Skeletal muscle cell (primary cell): ENCODE measurements at places on chromosomes 3 and 15.

DNA sequence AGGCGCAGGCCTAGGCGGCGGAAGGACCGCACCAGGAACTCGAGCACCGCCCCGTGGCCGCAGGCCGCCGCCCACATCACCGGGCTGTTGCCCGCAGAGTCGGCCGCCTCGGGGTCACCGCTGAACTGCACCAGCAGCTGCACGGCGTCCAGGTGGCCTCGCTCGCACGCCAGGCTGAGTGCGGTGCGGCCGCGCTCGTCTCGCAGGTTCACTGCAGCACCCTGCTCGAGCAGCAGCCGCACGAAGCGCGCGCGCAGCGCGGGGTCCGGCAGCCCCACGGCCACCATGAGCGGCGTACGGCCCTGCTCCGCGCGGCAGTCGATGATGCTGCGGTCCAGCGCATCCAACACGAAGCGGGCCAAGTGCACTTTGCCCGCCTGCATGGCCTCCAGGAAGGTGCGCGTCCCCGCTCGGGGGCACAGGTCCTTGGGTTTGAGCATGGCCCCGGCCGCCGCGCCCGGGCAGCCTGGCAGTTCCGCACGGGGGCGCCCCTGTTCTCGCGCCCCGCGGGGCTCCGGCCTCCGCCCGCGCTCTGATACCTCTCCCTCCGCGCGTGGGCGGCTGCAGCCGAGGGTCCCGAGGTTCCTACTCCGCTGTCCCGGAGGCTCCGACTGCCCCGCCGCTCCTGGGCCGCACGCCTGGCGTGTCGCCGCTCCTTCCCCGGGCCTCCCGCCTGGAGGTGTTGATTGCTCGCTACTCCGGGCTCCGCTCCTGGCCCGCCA, 556 bp downstream of the ANKRD63 start:
- no peak for DNase-seq

DNA sequence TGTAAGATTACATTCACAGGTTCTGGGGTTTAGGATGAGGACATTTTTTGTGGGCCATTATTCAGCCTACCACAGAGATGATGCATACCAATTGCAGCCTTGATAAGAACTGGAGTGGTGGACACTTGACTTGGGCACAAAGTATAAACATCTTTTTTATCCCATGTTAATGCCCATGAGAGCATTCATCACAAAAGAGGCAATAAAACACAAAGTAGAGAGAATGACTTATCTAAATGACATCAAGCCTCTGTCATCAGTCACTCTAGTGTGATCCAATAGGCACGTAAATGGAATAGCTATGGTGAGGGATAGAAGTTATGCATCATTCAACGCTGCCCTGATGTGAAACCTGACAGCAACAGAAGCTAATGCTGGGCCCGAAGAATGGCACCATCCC, 25.8 kb downstream of the VEPH1 start:
- DNase-seq: no peak

GRCh38 chr15:77010857-77011256, 15.9 kb downstream of the PSTPIP1 start:
- DNase-seq: no peak

DNA sequence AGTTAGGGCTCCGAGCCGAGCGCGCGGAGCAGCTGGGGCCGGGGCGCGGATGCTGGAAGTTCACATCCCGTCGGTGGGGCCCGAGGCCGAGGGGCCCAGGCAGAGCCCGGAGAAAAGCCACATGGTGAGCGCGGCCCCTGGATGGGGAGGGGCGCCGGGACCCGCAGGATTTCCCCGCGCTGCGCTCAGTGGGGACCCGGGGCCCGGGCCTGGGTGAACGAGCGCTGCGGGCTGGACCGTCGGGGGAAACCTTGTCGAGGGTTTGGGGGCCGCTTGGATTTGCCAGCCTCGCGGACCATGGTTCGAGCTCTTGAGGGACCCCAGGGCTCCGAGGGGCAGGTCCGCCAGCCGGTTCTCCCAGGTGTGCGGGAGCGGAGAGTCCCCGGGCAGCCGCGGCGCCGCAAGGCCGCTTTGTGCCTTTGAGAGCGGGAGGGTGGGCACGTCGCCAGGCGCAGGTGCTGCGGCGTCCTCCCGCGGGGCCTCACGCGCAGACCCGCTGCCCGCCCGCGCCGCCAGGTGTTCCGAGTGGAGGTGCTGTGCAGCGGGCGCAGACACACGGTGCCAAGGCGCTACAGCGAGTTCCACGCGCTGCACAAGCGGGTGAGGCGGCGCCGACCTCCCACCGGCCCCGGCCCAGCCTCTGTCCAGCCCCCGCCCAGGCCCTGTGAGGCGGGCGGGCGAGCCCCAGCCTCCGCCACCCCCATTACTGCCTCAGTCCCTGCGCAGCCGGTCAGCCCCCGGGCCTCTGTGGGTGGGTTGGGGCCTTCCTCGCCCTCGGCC, at the start of gene SNX22:
SNX22 (plus strand) TSS at position 5 of the 780 bp plus-strand sequence; CDS start at position 50, 45 bp downstream.
- no peak for DNase-seq

DNA sequence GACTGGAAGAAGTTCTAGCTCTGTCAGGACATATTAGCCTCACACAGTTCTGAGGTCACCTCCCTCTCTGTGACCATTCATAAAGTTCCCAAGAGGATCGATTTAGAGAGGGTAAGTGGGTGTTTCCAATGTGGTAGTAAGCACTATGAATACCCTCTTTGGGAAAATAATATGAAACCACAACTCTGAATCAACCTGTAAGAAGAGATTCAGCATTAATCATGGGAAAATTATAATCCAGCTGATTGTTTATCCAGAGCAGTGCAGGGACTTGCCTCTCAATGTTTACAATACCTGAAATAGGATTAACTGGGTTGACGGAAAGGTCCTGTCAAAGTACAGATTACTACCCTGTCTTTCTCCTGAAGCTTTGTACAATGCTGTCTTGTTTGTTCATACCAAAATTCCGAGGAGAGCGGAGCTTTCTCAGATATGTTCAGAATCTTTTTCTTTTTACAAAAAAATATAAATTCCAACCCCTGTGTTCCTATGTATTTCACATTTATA, 302.9 kb upstream of the DPPA4 start:
- no peak for DNase-seq

DNA sequence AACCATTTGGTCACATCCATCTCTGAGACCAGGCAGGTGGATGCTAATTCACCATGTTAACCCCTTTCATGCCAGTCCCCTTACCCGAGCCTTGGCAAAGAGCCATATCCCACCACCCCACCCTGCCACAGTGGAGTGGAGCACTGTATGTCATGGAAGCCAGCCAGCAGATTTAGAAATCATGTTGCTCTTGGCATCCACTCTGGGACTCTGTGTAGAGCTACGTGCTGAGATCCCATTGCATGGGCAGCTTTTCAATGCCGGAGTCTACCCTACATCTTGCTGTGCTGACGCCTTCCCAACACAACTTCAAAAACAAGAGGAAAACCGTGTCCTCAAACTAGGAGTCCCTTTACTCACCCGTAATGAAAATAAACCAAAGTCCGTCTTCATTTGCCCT, 131.0 kb downstream of the NTRK3 start:
- no peak for DNase-seq

DNA sequence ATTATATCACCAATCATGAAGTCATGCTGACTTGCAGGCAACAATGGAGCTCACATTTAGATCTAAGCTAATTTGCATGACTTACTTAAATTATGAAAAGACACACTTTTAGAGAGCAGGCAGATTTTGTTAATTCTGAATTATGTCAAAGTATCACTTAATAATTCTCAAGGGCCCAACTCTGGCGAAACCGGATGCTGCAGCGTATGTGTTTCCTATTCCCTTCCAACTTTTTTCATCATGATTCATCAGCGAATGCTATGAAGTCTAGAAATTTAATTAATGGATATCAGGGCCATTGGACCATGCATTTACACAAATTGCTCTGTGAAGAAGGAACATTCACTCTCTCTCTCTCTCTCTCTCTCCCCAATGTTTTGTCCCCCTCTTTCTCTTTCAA, 63.5 kb upstream of the GOLGA8A start:
- no peak for DNase-seq

DNA sequence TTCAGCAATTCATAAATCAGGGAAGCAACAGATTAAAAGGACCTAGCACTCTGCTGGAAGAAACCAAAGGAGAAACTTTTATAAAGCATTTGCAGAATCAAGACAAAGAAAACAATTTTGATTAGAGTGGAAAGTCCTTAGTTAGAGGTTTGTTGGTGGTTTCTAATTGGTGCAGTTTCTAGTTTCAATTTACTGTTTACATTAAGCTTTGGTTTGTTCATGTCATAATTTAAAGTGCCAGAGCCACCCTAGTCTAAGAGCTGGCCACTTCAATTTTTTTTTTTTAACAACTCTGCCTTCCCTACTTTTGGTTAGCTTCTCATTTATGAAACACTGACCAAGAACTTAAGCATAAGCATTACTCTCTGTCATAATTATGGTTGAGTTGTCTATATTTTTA, 1428.2 kb upstream of the GBE1 start:
- no peak for DNase-seq

- no peak for DNase-seq
Measured at GRCh38 chr3:154242766-154243165, 81.5 kb downstream of the DHX36 start.

DNA sequence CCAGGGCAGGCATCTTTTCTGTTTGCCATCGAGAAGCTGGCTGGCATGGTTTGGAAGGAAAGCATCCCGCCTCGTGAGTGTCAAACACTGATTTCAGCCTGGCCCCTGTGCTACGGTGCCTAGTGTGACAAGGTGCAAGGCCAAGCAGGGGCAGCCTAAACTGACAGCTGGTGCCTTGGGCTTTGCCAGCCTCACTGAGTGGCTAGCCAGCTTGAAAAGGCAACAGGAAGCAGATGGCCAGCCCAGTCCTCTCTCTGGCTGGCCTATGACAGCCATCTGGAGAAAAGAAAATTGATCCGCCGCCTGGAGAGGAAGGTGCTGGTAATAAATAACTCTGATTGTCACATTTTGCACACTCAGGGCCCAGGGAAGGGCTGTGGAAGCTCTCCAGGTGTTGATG, 52.2 kb downstream of the C3orf85 start:
- DNase-seq: no peak

GRCh38 chr3:138360869-138361525, 12.6 kb downstream of the MRAS start:
- DNase-seq: no peak

- no peak for DNase-seq
Measured at GRCh38 chr3:195441992-195442572, 738 bp downstream of the ACAP2 start.

DNA sequence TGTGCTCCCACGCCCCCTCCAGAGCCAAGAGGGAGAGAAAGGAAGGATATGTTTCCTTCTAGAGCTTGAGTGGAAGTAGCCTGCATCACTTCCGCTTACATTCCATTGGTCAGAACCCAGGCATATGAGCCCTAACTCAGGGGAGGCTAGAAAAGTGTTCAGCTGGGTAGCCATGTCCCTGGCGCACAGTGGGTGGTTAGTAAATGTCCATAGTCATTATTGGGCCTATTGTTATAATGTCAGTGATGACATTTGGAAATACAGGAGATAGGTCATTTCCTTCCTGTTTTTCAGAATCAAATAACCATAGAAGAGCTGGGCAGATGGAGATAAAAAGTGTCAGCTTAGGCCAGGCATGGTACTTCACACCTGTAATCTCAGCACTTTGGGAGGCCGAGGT, 27.3 kb downstream of the CD276 start:
- no peak for DNase-seq

GRCh38 chr3:98754483-98754882, 8.7 kb upstream of the ST3GAL6 start:
- no peak for DNase-seq

GRCh38 chr3:176376531-176376930, 820.8 kb downstream of the TBL1XR1 start:
- no peak for DNase-seq

DNA sequence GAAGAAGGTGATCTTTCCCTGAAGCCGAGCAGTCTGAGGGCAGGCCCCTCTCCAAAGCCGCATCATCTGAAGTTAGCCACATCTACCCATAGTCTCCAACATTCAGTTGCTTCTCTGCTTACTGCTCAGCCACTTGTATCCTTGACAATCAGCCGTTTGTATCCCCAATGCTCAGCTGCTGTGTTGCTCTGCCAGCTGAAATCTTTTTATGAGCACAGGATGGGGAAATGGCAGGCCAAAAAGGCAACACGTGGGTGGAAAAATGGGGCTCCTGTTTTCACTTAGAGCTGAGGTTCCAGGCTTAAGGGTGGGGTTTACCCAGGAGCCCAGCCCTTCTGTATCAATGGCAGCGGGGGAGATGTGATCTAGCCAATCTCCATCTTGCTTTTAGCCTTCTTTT, 36.3 kb downstream of the METTL6 start:
- no peak for DNase-seq

GRCh38 chr15:101063891-101064794, 145.0 kb downstream of the LRRK1 start:
- no peak for DNase-seq

DNA sequence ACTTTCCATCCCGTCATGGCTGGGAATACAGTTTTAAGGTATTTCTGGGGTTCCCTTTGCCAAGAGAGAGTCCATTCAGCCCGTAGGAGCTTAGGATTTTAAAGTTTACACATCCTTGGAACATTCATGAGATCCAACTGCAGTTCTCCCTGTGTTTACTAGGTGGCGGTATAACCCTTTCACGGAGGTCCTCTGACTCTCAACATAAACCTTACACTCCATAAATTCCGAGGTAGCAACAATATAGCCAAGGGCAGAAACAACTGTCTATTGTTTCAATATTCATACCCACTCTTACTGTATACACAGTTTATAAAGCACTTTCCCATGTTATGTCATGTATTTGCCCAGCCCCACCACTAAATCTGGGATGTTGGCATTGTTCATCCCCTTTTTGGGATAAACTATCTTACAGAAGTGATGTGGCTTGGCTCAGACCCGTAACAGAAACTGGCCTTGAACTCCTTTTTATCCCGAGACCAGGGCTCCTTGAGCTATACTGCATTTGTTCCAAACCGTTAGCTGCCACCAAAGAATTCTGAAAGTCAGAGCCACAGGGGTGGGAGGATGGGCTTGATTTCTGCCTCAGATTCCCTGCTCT, 69.2 kb upstream of the COL6A5 start:
- peak; percentile 16 for DNase-seq

DNA sequence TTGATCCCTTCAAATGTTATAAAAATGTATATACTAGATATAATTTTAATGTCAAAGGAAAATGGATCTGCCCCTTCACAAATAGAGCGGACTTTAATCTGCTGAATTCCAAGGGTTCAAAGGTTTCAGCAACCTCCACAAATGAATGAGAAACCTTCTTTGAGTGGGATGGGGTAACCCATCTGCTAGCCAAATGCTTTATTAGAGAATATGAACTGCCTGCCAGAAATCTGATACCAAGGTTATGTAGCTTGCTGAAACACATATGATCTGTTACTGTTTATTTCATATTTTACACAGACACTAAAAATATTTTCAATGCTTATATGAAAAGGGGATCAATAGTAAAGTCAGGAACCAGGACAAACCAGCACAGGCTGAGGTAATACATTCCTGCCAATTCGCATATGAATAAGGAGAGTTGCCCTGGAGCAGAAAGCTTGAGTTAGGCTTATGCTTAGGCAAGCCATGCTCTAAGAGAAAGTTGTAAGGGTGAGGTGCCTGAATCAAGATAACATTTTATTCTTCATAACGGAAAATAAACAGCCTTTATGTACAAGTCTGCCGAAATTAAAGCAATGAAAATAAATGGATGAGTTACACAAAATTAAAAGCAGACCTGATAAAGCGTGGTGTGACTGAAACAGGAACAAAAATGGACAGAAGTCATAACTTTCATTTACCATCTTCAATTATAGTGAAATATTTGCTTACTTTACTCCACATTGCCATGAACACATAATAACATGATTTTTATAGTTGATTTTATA, 26.5 kb downstream of the PLOD2 start:
- no peak for DNase-seq
